PC-3 (cell line): ENCODE measurements at places on chromosomes 1 and 21. TPM values are rescaled to one million over a fixed set of nuclear protein-coding genes. Genes with fewer than 3 reads are reported as not detected.
A peak's percentile ranks its signal among the peaks of the same experiment; 100 is the strongest.

- DNase-seq, result no peak
- H3K27ac ChIP-seq, result no peak overlapping the region
- H3K4me3 ChIP-seq, result no peak overlapping the region
Measured at GRCh38 chr1:43587594-43587993, 56.9 kb downstream of the PTPRF start.

GRCh38 chr1:6131561-6131960, 48.6 kb downstream of the CHD5 start:
- no peaks in the 10 kb centered on the region for H3K27me3 ChIP-seq
- H3K27ac ChIP-seq, result no peak overlapping the region

DNA sequence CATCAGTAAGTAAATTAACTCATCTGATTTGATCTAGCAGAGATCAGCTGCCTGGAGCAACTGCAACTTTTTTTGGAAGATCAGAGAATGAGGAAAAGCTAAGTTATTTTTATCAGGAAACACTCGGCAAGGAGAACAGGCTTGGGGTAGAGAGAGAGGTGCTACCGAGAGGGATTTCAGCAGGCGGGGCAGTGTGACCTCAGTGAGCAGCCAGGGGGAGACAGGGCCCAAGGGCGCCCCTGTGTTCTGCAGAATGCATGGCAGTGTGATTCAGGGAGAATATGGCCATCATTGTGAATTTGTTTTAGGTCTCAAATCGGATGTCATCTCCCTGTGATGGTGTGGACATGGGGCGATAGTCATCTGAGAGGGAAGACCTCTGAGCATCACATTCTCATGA, 484.1 kb upstream of the VAMP3 start:
- DNase-seq, result no peak
- H3K36me3 ChIP-seq, result no peaks in the 10 kb centered on the region
- no peak overlapping the region for H3K4me3 ChIP-seq
- H3K27me3 ChIP-seq, result peaks cover 4% of the 10 kb centered on the region; the same call in 1 of the 2 replicates
- H3K27ac ChIP-seq, result no peak overlapping the region

GRCh38 chr1:170376801-170377385, 155.1 kb upstream of the GORAB start:
- H3K4me3 ChIP-seq, result no peak overlapping the region
- no peaks in the 10 kb centered on the region for H3K27me3 ChIP-seq
- no peaks in the 10 kb centered on the region for H3K4me1 ChIP-seq
- DNase-seq, result no peak

The PM20D1 gene
- not detected in 2 replicates for total RNA-seq

- no peak overlapping the region for H3K27ac ChIP-seq
- DNase-seq, result peak; percentile 3
- H3K36me3 ChIP-seq, result peaks cover 3% of the 10 kb centered on the region; the same call in 1 of the 2 replicates
- no peak overlapping the region for H3K4me3 ChIP-seq
- peaks cover 8% of the 10 kb centered on the region; the same call in 1 of the 2 replicates for H3K4me1 ChIP-seq
- no peaks in the 10 kb centered on the region for H3K27me3 ChIP-seq
Measured at GRCh38 chr1:20663365-20663764, 2.2 kb upstream of the DDOST start.

GRCh38 chr1:202038688-202039346, 28.4 kb downstream of the ELF3 start:
- H3K27ac ChIP-seq, result no peak overlapping the region
- no peaks in the 10 kb centered on the region for H3K36me3 ChIP-seq
- no peak for DNase-seq
- no peaks in the 10 kb centered on the region for H3K27me3 ChIP-seq

The LRRC38 gene
- total RNA-seq, result 2.6 and 4.8 TPM in 2 replicates

DNA sequence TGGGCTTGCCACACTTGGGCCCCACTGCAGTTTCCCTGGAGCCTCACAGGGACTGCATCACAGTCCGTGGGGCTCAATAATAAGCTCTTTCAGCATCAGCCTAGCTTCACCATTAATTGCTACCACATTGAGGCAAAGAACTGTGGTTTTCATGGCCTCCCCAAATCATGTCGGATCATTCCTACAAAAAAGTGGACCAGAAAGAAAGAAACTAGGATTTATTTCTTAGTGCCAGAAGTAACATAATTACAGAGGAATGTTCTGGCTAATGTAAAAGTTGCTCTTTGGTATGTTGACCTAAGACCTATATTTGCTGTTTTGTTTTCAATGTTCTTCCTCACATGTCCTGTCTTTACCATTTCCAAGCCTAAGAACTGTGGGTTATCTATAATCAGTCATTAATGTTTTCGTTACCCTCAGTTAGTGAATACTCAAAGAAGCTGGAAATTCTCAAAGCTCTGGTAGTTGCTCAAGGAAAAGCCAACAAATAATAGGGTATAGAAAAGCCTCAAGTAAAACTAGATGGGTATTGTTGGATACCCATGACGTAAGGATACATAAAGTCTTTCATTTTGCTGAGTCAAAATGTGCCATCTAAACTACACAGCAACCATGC, 173.9 kb downstream of the LTN1 start:
- H3K36me3 ChIP-seq, result no peaks in the 10 kb centered on the region
- no peaks in the 10 kb centered on the region for H3K27me3 ChIP-seq
- no peak for DNase-seq
- no peak overlapping the region for H3K4me3 ChIP-seq

DNA sequence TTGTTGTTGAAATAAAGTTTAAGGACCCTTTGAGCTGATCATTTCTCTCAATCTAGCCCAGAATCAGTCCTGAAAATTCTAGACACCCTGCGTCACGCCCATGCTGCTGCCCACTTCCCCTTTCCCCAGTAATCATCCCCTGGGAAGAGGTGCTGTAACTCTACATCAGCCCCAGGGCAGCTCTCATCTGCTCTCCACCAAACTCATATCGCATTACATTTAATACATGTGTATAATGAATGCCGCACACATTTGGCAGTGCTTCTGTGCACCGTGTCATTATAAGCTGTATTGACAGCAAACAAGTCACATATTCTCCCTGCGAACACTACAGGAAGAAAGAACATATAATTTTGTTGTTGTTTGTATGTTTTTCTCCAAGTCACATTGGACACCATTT, 539.7 kb upstream of the DAB1 start:
- H3K4me1 ChIP-seq, result no peaks in the 10 kb centered on the region
- no peak for DNase-seq
- H3K27me3 ChIP-seq, result no peaks in the 10 kb centered on the region
- no peak overlapping the region for H3K4me3 ChIP-seq

DNA sequence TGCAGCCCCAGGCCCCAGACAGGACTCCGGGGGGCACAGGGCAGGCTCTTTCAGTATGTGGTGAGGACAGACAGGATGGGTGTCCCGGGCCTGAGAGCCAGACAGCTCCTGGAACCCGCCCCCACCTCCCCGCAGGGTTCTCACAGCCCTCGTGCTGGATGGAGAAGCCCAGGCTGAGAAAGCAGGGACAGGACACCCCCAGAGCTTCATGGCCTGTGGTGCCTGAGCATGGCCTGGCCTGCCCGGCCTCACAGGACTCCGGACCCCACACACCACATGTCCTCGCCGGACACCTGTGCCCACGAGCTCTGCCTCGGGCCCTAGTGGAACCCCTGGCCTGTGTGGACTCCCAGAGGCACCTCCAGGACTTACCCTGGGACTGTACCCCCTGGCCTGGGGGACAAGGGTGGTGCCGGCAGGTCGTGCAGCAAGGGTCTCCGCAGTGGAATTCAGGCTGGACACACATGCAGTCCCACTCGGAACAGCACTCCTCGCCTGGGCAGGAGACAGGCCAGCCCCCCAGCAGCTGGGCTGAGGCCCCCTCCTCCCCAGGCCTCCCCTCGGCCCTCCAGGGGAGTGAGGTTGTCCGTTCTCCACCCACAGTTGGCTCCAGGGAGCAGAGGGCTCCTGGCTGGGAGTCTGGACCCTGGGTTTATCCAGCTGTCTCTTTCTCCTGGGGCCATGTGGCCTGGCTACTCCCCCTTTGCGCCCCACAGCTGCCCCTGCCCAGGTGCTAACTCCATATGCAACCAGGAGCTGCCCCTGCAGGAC, 1.2 kb downstream of the TNFRSF18 start:
- H3K36me3 ChIP-seq, result no peaks in the 10 kb centered on the region
- no peak for DNase-seq
- H3K4me1 ChIP-seq, result peaks cover 25% of the 10 kb centered on the region

The CR2 gene
- total RNA-seq, result not detected in 2 replicates

DNA sequence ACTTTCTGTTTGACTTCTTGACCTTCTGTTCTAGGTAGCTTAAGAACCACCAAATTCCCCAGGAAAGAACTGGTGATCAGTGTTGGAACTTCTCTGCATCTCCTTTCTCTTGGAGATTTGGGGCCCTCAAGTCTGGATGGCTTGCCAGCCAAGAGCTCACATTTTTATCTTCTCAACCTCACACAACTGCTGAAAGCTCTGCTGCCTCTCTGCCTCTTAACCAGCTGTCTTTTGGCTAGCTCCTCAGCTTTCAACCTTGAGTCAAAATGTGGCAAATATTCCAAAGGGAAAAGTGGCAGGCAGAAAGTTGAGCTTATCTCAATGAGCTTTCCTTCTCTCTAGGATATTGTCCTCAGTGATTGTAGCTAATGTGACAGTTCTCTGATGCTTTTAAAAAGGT, 89.2 kb upstream of the CCDC190 start:
- H3K4me1 ChIP-seq, result no peaks in the 10 kb centered on the region
- no peaks in the 10 kb centered on the region for H3K27me3 ChIP-seq
- H3K36me3 ChIP-seq, result no peaks in the 10 kb centered on the region
- H3K27ac ChIP-seq, result no peak overlapping the region
- no peak overlapping the region for H3K4me3 ChIP-seq

- no peaks in the 10 kb centered on the region for H3K4me1 ChIP-seq
- peak; percentile 71 for DNase-seq
- H3K4me3 ChIP-seq, result no peak overlapping the region
- no peaks in the 10 kb centered on the region for H3K36me3 ChIP-seq
- no peaks in the 10 kb centered on the region for H3K27me3 ChIP-seq
Measured at GRCh38 chr1:106268070-106268469, 788.4 kb upstream of the PRMT6 start.

The INAVA gene
- total RNA-seq, result 102 and 128 TPM in 2 replicates

GRCh38 chr1:41955461-41956159, 36.9 kb upstream of the HIVEP3 start:
- no peaks in the 10 kb centered on the region for H3K27me3 ChIP-seq
- peak overlapping the region; percentile 51; the same call in 1 of the 2 replicates for H3K4me3 ChIP-seq
- peaks cover 62% of the 10 kb centered on the region for H3K4me1 ChIP-seq
- H3K27ac ChIP-seq, result peak overlapping the region; percentile 99

- no peak for DNase-seq
- H3K4me3 ChIP-seq, result no peak overlapping the region
- no peak overlapping the region for H3K27ac ChIP-seq
- no peaks in the 10 kb centered on the region for H3K4me1 ChIP-seq
- H3K27me3 ChIP-seq, result peaks cover 29% of the 10 kb centered on the region
Measured at GRCh38 chr21:37677006-37677405, 239.3 kb downstream of the KCNJ6 start.

The HES2 gene
- 41.0 and 42.9 TPM in 2 replicates for total RNA-seq

- H3K4me3 ChIP-seq, result no peak overlapping the region
- H3K27me3 ChIP-seq, result no peaks in the 10 kb centered on the region
- H3K36me3 ChIP-seq, result no peaks in the 10 kb centered on the region
- DNase-seq, result peak; percentile 92
Measured at GRCh38 chr1:26321315-26322041, 3.7 kb downstream of the CD52 start.

The FMO2 gene
- not detected in 2 replicates for total RNA-seq

GRCh38 chr1:67561704-67562113, 123.3 kb upstream of the GADD45A start:
- H3K36me3 ChIP-seq, result no peaks in the 10 kb centered on the region
- no peaks in the 10 kb centered on the region for H3K27me3 ChIP-seq
- 0 out of 2 replicates have a peak overlapping the region, but pooled peaks have one; percentile 7 for H3K27ac ChIP-seq
- DNase-seq, result peak; percentile 92
- no peak overlapping the region for H3K4me3 ChIP-seq
- H3K4me1 ChIP-seq, result peaks cover 18% of the 10 kb centered on the region

- no peak for DNase-seq
- no peak overlapping the region for H3K27ac ChIP-seq
- no peaks in the 10 kb centered on the region for H3K36me3 ChIP-seq
- H3K4me1 ChIP-seq, result no peaks in the 10 kb centered on the region
- H3K4me3 ChIP-seq, result no peak overlapping the region
Measured at GRCh38 chr1:79594121-79594698, 587.7 kb upstream of the ADGRL4 start.

The SPRR1B gene
- total RNA-seq, result not detected in 2 replicates

The TRPM2 gene
- total RNA-seq, result 48.3 and 50.0 TPM in 2 replicates

- no peaks in the 10 kb centered on the region for H3K4me1 ChIP-seq
- no peaks in the 10 kb centered on the region for H3K36me3 ChIP-seq
- no peak overlapping the region for H3K4me3 ChIP-seq
- peaks cover 67% of the 10 kb centered on the region for H3K27me3 ChIP-seq
- no peak for DNase-seq
- H3K27ac ChIP-seq, result no peak overlapping the region
Measured at GRCh38 chr1:3375245-3375644, 79.2 kb upstream of the ARHGEF16 start.

GRCh38 chr1:201054091-201054543, 30.6 kb upstream of the KIF21B start:
- no peaks in the 10 kb centered on the region for H3K36me3 ChIP-seq
- no peak overlapping the region for H3K27ac ChIP-seq
- DNase-seq, result no peak
- H3K4me3 ChIP-seq, result no peak overlapping the region

The AADACL4 gene
- total RNA-seq, result not detected in 2 replicates

The RHBG gene
- 0.26 TPM in 1 of 2 replicates, not detected in the other for total RNA-seq

The CHODL gene
- not detected in 2 replicates for total RNA-seq

GRCh38 chr1:60073605-60074278, at the start of gene C1orf87:
TSS of gene C1orf87 (minus strand) at chr1:60073770. CDS start at chr1:60072643, 1,127 bp downstream.
- H3K27ac ChIP-seq, result no peak within 1 kb of the TSS
- H3K4me3 ChIP-seq, result no peak within 1 kb of the TSS
- peaks cover 50% of the 10 kb centered on the region for H3K27me3 ChIP-seq
- DNase-seq, result no peak
- no peaks in the 10 kb centered on the region for H3K36me3 ChIP-seq

DNA sequence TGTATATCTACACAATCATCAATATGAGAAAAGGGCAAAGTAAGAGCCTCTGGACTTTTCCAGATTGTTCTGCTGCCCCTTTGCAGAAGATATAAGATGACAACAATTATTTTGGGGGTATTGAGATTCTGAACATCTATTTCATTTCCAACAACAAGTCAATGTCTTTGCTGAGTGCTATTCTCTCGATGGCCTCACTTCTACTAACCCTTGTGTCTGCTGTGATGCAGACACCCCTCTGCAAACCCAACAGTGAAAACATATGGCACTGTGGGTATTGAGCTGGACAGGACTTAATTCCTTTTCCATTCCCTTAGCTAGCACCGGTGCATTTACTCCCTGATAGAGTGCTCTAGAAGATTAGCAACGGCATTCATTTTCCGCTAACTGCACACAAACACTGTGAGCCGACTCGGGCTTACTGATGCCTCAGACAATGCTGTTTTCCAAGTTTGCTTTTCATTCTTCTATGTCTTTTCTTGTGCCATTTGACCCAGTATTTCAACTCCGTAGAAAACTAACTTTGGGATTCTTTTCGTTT, 33.4 kb upstream of the SMYD2 start:
- H3K4me3 ChIP-seq, result no peak overlapping the region
- H3K27me3 ChIP-seq, result no peaks in the 10 kb centered on the region; the same call in 1 of the 2 replicates
- DNase-seq, result no peak
- H3K36me3 ChIP-seq, result no peaks in the 10 kb centered on the region
- no peak overlapping the region for H3K27ac ChIP-seq
